ENCODE measurements at places on chromosomes 7 and 10.

DNA sequence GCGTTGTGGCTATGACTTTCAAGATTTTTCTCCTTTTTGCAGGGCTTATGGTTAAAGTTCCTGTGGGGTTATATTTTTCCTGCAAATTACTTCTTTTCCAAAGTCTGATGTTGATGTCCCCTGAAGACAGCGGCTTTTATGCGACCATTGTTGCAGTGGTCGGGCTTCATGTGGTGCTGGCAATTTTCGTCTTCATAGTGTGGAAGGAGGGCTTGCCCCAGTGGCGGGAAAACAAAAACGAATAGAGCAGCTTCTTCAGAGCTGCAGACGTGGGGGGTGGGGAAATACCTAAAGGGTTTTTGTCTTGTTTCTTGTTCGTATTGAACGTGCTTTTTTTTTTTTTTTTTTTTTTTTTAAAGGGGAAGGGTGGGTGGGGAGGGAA, 53.8 kb downstream of the MCMBP start:
- peak; percentile 26 for DNase-seq

DNA sequence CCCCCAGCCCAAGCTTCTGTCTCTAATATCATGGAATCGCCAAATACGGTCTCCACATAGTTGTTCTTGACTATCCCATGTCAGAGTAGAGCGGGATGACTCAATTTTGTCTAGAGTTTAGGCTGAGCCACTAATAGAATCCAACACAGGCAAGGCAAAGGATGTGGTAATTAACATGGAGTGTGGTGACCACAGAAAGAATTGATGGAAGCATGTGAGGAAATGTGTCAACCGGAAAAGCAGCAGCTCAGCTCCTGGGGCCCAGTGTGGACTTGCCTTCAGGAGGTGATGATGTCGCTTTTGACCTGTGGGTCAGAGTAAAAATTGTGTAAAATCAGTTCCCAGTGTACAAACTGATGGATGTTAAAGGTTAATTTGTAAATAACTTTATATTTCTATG, 139.3 kb upstream of the KLF6 start:
- no peak for DNase-seq

- no peak for DNase-seq
These were observed 182.2 kb downstream of the ST7 start for GRCh38 chr7:117135553-117135891.

DNA sequence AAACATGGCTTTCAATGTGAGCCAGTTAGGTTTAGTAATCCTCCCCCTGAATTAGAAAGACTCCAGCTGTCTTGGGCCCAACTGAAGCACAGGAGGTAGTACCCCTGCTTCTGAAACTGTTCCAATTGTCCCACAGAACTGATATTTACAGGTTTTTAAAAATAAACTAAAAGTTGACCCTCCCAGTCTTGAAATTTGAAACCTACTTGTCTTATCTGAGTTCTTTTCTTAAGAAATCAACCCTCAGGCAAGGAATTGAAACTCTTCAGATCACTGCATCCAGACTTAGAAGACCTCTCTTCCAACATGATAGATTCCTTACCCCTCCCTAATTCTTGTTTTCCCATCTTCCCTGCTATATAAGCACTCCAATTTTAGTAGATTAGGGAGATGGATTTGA, 13.3 kb upstream of the ARHGAP21 start:
- DNase-seq, result no peak

- no peak for DNase-seq
These were observed 21.9 kb upstream of the FOXP2 start for GRCh38 chr7:114392686-114393085.

DNA sequence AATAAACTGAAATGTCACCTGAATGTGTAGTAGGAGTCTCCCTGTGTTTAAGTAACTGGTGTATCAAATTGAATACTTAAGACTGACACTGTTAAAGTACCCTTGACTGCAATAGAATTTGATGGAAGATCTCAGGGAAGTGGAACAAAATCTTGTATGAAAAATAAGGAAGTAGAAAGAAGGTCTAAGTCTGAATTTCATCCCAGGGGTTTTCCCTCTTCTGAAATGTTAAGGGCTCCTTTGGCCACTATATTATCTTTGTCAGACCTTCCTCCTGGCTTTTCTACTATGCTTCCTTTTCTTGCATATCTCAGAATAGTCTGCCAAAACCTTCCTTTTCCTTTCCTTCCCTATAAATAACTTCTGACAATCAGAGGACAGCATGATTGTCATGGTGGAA, 59.6 kb downstream of the BLNK start:
- DNase-seq, result no peak

GRCh38 chr10:58089739-58090138, 178.0 kb downstream of the IPMK start:
- DNase-seq, result no peak

- DNase-seq, result no peak
These were observed 46.6 kb upstream of the EBF3 start for GRCh38 chr10:130010653-130011052.

All from kidney (tissue), 22 donors.